ENCODE measurements at places on chromosomes 4 and X.

- DNase-seq = no peak
Measured at GRCh38 chr4:108036213-108036612, 46.5 kb downstream of the HADH start.

- DNase-seq = no peak
Measured at GRCh38 chrX:2451501-2452316, 49.1 kb downstream of the DHRSX start.

- DNase-seq = no peak
Measured at GRCh38 chr4:2932951-2933565, 30.1 kb downstream of the NOP14 start.

DNA sequence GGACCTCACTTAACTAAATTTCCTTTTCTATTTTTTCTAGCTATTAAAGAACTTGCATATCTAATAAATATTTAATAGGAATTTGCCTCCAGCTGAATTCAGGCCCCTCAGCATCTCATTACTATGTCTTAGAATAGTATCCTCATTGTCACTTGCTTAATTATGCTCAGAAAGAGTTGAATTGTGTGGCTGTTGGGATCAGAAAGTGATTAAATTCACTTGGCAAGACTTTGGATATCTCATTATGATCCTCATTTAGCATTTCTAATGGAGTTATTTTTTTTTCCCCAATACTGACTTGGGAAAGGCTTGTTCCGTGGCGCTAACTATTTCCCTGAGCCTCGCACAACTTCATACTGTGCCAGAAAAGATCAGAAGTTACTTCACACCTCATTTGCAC lies 158.8 kb downstream of the IDS start:
- no peak for DNase-seq

- no peak for DNase-seq
Measured at GRCh38 chrX:13085526-13085925, 41.1 kb upstream of the FAM9C start.

DNA sequence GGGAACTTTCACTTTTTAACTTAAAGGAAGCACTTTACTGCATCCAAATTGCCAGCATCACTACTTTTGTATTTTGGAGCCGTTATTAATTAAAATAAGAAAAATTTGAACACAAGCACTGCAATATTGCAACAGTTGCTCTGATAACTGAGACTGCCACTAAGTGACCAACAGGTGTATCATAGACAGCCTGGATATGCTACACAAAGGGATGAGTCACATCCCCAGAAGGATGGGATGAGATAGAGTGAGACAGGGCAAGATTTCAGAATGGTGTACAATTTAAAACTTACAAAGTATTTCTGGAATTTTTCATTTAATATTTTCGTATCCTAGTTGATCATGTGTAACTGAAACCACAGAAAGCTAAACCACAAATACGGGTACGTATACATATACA lies 204.1 kb downstream of the MAPK10 start:
- no peak for DNase-seq

DNA sequence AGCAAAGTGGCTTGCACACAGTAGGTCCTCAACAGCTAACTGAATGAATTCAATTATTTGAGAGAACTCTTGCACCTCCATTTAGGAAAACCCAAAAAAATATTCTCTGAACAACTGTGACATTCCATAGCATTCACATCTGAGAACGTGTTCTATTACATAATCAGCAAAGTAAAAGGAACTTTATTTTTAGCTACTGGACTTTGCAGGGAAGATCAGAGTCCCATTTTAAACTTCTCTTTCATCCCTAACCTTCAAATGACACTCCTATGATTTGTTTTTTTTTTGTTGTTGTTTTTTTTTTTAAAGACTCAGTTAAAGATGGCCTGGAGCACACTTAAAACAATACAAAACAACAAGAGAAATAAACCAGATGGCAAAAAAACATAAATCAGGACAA lies 30.9 kb downstream of the RAI2 start:
- no peak for DNase-seq

DNA sequence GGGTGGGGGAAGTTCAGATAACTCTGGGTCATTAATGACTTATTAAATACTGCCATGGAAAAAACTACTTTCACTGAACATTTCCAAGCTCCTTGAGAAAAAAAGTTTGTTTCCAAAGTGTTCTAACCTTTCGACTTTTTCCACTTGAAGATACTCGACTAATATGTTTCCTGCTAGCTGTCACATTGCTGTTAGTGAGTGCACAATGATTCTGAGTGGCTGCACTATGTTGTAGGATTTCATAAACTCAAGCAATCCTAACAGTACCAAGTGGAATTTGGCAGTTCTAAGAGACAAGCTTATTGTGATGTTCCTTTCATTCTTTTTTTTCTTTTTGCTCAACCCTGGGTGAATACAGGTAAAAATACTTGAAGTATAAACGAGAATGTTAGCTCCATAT lies 33.4 kb downstream of the GRXCR1 start:
- no peak for DNase-seq

DNA sequence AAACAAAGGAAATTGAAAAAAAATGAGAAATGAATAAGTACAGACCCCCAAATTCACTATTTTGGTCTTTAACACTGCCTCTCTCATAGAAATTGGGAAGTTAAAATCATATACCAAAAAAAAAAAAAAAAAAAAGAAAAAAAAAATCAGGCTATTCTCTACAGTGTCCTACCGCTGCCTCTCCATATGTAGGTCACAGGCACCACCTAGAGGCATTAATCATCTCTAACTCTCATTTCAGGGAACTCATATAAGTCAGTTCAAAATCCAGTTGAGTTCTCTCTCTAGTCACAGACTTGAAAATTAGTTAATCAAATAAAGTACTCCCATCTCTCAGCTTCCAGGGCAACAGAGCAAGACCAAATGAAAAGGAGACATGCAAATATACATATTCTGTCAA lies 47.9 kb downstream of the COX18 start:
- no peak for DNase-seq

GRCh38 chr4:40572692-40573310 lies 56.9 kb downstream of the RBM47 start:
- no peak for DNase-seq

GRCh38 chr4:177451108-177451500 lies 8.9 kb upstream of the AGA start:
- DNase-seq = no peak

GRCh38 chr4:14035076-14035475 lies 407.6 kb upstream of the BOD1L1 start:
- DNase-seq = no peak

GRCh38 chrX:20742106-20742505 lies 475.4 kb upstream of the RPS6KA3 start:
- no peak for DNase-seq

GRCh38 chr4:15235135-15235534 lies 192.7 kb upstream of the C1QTNF7 start:
- no peak for DNase-seq

- no peak for DNase-seq
Measured at GRCh38 chr4:168955674-168956073, 54.4 kb downstream of the CBR4 start.

- no peak for DNase-seq
Measured at GRCh38 chr4:103011378-103012025, 8.0 kb downstream of the SLC9B1 start.

GRCh38 chrX:95919605-95920004 lies 765.0 kb upstream of the DIAPH2 start:
- no peak for DNase-seq

- DNase-seq = no peak
Measured at GRCh38 chrX:24646745-24647182, 383 bp downstream of the PCYT1B start.

DNA sequence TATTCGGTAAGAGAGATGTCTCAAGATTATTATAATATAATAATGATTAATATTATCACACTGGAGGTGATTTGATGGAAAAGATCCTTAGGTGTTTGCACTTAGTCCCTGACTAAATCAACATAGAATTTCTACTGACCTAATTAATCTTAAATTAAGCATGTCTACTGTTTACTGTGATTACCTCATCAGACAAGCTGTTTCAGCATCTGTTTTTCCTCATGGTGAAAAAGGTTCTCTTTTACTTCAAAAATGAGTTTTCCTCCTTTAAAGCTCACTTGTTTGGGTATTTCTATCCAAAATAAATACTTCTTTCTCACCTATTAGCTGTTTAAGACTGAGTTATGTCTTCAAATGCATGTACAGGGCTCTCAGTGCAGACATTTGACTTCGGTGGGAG lies 407.8 kb downstream of the NKX6-1 start:
- no peak for DNase-seq

GRCh38 chrX:143165778-143166177 lies 140.1 kb downstream of the SPANXN4 start:
- DNase-seq = no peak

DNA sequence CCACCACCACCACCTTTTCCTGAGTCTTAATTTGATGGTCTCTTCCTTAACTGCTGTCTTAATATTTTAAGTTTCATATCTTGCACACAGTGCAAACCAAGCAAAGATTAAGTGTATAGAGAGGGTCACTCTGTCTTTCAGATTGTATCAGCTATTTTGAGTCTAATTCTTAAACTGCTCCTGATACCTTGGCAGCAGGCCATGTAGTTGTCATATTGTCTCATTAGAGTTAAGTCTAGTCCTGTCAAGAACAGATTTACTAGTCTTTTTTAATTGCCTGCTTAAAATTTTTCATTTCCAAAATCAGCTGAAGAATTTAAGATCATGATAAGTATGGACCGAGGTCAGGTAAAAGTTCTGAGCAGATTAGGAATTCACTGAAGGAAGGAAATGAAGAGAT lies 51.5 kb downstream of the FHIP1A start:
- no peak for DNase-seq

- DNase-seq = no peak
Measured at GRCh38 chr4:79598801-79599200, 190.8 kb upstream of the GK2 start.

All from brain pericyte (primary cell).